ENCODE measurements at places on chromosomes 12 and 14.

DNA sequence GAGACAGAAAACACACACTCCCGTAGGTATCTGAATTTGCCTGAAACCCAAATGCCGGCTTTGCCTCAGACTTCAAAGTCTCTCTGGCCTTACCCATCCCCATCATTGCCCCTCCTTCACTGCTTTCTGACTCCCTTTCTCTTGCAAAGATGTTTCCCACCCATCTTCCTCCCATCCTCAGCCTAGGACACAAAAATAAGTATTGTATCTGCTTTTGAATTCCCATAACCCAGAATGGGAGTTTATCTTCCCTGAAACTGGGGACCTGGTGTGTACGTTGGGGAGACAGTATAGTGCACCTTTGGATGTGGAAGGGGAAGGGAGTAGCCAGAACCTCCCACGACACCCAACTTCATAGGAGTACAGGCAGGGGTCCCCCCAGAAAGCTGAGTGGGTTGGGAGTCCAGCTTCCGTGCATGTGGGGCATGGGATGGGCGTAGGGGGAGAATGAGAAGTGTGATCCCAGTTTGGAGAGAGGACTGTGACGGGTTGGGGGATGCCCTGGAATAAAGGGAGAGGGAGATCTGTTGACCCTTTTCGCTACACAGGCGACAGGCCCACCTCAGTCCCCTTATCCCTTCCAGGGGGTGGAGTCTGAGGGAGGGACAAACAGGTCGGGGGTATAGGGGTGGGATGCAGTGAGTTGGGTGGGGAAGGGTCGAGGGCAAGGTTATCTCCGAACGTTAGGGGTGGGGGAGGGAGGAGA, 488 bp upstream of the KIF5A start:
- no peak for DNase-seq

GRCh38 chr12:98058838-98059237, 456.6 kb upstream of the TMPO start:
- DNase-seq: no peak

DNA sequence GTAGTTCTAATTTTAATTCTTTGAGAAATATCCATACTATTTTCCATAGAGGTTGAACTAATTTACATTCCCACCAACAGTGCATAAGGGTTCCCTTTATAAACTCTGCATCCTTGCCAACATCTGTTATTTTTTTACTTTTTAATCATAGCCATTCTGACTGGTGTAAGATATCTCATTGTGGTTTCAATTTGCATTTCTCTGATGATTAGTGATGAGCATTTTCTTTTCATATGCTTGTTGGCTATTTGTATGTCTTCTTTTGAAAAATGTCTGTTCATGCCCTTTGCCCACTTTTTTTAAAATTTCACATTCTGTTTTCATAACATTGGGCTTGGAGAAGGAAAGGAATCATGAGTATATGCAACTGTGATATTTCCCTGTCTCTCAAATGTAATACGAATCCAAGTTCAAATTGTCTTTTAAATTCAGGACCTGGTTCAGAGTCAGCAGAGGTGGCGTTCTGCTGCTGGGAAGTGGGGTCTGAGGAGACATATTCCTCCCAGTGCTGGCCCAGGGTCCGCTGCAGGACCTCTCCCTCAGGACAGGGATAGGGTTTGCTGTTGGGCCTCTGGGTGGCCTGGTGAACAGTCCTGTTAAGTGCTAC, 81.2 kb upstream of the ETV6 start:
- no peak for DNase-seq

DNA sequence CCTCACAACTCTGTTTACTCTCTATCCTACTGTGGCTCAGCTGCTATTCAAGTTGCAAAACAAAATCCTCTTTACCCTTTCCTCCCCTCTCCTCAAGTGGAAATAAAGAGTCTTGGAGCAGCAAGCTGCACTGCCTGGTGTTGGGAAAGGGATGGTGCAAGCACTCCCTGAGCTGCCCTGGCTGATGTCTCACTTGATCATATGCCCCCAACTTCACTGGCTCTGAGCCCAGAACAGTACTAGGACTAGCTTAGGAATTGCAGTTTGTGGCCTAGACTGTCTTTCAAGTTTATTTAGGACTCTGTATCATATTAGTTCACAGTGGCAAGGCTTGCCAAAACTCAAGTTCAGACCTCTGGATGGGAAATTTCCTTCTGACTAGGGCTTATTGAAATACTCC, 1683.8 kb upstream of the SEL1L start:
- DNase-seq: no peak

DNA sequence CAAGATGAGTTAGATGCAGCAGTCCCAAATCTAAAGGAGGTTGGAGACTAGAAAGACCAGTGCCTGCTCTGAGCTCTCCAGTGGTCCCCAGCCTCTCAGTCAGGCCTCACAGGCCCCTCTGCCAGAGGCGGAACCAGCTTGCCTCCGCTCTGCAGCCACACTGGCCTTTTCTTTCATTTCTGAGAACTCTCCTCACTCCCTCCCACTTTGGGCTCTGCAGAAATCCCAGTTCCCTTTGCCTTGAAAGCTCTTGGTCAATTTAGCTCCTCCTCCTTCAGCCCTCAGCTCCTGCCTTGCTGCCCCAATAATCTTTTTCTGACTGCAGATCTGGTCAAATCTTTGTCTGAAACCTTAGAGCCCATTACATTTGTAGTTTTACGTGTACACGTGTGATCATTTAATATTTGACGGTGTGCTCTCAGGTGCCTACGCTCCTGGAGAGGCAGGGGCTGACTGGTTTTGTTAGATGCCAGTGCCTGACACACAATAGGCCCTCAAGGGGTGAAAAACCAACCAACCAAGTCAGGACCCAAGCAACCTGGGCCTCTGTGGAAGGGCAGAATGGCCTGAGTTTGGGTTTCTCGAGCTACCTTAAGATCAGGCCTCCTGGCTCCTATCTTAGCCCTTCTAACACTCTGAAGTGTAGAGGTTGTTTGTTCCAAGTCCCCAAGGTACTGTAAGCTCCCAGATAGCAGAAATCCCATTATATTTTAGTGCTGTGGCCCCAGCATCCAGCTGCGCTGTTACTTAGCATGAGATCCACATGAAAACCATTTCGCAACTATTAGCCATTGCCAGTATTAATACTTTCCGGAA, 1.1 kb upstream of the NUDT4 start:
- DNase-seq: peak; percentile 30

DNA sequence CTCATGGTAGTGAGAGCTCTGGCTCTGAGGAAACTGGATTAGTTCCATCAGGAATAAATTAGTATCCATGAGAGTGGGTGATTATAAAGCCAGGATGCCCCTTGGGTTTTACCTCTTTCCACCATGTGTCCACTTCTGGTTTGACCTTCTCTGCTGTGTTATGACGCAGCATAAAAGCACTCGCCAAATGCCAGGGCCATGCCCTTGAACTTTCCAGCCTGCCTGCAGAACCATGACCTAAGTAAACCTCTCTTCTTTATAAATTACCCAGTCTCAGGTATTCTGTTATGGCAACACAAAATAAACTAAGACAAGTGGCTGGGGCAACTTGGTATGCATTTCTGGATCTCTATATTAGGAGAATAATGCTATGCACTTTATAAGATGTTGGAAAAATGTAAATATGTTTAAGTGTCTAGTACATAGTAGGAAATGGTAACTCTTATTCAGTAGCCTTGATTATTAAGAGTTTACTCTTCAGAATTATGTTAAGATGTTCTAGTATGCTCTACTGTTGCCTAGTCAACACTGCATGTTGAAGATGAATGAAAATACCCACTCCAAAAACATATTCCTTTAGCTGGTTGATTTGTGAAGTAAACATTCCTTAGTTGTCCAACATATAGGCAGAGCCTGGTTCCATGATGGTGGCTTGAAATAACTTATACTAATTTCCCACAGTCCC, 455.6 kb upstream of the TMPO start:
- DNase-seq: no peak

GRCh38 chr14:35392103-35392502, 12.4 kb downstream of the NFKBIA start:
- no peak for DNase-seq

- no peak for DNase-seq
These were observed 106.9 kb upstream of the HIF1A start for GRCh38 chr14:61588419-61588901.

GRCh38 chr14:79834868-79835267, 376.4 kb downstream of the DIO2 start:
- DNase-seq: no peak

DNA sequence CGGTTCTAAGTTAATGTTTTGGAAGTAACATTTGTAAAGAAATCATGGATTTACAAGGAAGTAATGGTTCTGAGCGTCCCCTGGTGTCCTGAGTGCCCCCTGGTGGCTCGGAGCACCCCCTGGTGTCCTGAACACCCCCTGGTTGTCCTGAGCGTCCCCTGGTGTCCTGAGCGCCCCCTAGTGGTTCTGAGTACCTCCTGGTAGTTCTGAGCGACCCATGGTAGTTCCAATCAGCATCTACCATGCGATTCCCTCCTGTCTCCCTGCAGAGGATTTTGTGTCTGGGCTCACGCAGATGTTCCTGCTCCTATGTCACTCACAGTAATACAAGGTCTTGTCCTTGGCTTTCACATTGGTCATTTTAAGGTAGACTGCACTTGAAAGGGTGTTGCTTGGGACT, 1352.9 kb downstream of the TMEM121 start:
- peak; percentile 21 for DNase-seq

GRCh38 chr12:122265886-122266229, 436 bp downstream of the VPS33A start:
- peak; percentile 55 for DNase-seq

- DNase-seq: no peak
These were observed 759.7 kb downstream of the DIO2 start for GRCh38 chr14:79451601-79452000.

DNA sequence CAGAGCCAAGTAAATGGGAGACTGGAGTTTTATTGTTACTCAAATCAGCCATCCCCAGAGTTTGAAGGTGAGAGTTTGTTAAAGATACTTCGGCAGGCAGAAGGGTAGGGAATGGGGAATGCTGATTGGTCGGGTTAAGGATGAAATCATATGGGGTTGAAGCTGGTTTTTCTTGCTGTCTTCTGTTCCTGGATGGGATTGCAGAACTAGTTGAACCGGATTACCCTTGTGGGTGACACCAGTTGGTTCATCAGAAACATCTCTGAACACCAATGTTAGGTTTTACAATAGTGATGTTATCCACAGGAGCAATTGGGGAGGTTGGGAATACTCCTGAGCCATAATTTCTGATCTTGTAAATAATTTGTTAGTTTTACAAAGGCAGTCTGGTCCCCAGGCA, 18.7 kb upstream of the SMCO2 start:
- no peak for DNase-seq

DNA sequence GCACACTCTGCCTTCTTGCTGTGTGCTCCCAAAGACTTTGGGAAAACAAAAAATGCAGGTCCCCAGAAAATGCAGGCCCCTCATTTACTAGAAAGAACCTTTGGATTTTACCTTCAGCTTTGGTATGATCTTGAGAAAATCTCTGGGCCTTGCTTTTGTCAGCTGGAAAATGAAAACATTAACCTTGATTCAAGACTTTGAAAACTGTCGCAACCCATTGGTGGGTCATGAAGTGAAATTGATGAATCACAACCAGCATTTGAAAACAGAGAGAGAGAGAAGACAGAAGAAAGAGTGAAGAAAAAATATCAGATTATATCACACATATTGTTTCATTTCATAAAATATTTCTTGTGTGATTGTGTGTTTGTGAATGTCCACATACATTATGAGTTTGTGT, 322.5 kb downstream of the ZFP36L1 start:
- DNase-seq: peak; percentile 36

- no peak for DNase-seq
These were observed 61.5 kb downstream of the NT5DC3 start for GRCh38 chr12:103779410-103780092.

- no peak for DNase-seq
These were observed 144.7 kb upstream of the RFLNA start for GRCh38 chr12:124150168-124150567.

DNA sequence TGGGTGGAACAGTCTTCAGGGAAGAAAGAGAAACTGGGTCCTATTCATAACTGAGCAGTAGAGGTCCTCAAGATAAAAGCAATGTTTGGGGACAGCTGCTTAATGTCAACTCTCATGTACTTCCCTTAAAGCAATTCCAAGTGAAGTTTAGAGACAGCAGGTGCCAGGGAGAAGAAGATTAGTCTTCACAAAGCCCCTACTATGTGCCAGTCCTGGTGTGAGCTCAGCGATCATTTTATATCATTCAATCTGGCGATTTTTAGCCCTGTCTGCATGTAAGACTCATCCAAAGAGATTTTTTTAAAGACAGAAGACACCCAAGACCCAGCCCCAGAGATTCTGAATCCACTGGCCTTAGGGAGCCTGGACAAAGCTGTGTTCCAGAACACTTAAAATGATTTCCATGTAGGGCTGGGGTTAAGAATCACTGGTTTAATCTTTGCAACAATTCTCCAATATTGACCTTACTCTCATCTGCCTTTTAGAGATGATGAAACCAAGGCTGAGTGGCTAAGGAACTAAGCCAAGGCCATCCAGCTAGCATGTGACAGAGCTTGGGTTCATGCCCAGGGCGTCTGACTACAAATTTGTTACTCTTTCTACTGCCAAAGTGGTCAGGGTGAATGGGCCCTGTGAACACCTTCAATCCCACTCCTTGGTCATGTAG, 404.5 kb upstream of the TBX3 start:
- no peak for DNase-seq

DNA sequence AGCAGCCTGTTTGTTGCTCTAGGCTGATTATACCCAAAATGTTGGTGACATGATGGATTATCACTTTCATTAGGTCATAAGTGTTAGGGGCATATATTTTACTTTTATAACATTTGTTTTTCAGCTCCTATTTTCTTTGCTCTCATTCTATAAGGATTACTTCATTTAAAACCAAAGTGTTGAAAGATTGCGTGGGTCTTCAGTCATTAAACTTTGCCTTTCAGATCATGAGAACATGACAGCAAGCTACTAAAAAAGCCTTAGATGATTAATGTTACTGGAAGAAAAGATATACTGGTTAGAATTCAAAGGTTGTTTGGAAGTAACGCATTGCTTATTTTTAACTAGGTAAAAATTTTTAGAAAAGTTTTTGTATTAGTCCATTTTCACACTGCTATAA, 156.8 kb downstream of the ERC1 start:
- DNase-seq: no peak

DNA sequence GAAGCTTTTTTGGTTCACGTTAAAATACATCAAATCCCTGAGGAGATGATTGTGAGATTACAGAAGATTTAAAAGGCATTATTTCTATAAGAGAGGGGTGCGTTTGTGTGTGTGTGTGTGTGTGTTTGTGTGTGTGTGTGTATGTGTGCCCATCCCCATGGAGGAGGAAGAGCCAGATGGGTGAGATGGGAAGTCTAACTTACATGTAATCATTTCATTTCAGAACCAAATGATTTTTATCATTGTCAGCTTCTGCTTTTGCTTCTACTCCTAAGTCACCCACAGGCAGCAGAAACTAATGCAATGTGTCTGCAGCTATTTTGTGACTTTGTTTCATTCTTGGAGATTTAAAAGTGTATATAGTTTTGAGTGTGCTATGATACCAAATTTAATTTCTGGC, 68.7 kb downstream of the SLC4A8 start:
- DNase-seq: no peak

DNA sequence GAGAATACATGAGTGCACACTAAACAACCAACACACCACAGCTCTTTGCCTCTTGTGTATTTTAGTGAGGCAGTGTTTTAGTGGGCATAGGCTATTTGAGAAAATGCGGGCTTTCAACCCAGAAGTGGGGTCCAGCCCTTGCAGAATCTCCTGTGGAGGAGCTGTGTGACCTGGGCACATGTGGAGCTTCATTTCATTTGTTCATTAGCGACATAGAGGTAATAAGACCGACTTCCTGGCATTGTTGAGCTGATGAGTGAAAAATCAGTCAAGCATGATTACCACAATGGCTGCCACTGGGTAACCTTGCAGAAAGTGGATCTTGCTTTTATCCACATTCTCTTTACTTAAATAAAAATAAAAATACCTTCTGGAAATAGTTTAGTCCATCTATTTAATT, 923.5 kb downstream of the BCL11B start:
- no peak for DNase-seq

- DNase-seq: no peak
These were observed 685.6 kb downstream of the RPS29 start for GRCh38 chr14:48900565-48900964.

All from ELR (cell line).